ENCODE measurements at places on chromosomes 16 and 17. TPM values are rescaled to one million over a fixed set of nuclear protein-coding genes. Genes with fewer than 3 reads are reported as not detected.

- DNase-seq = no peak
- no peak overlapping the region for H3K27ac ChIP-seq
- no peaks in the 10 kb centered on the region for H3K4me1 ChIP-seq
- no peaks in the 10 kb centered on the region for H3K36me3 ChIP-seq
- no peaks in the 10 kb centered on the region for H3K27me3 ChIP-seq
Measured at GRCh38 chr17:34436607-34437006, 73.6 kb upstream of the CCL1 start.

DNA sequence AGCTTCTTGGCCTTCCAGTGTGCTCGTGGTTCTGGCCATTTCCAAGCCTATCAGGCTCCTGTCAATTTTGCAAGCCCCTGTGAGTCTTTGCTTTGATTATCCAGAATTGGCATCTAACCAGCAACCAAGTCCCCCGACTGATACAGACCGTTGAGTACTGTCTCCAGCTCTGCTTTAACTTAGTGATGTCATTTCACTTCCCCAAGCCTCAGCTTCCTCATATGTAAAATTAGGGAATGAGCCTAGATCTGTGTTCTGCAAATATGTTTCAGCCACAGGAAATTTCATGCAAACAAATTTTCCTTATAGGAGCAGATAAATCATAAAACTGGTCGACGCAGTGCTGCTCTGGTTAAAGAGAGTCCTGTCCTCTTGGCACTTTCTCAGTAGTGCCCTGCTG is 60.1 kb upstream of the WSB1 start:
- H3K27ac ChIP-seq = no peak overlapping the region
- H3K4me3 ChIP-seq = no peak overlapping the region
- no peak for DNase-seq
- peaks cover 3% of the 10 kb centered on the region for H3K4me1 ChIP-seq
- H3K36me3 ChIP-seq = no peaks in the 10 kb centered on the region
- H3K27me3 ChIP-seq = no peaks in the 10 kb centered on the region

DNA sequence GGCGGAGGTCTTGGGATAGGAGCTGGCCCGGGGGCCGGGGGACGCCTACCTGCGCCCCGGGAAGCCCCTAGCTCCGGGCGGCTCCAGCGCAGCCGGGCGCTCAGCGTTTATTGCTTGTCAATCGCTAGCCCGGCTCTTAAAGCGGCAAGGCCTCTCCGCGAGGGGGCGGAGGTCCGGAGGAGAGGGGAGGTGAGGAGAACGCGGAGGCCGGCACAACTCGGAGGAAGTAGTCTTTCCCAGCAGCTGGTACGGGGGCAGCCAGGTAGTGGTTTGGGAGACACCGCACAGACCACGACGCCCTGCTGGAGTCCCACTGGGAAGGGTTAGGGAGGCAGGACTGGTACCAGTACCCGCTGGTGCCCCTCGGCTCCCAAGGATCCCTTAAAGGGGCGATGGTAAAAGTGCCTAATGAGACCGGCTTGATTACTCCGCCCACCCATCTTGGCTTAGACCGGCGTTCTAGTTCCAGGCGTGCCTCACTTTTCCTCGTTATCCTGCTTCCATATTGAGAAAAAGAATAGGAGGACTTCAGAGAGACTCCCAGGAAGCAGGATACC is at the start of gene MPP2:
Gene MPP2, minus strand, starts transcription at position 112 of the 557 bp plus-strand sequence. CDS start 3,076 bp downstream, outside the sequence.
- H3K27me3 ChIP-seq = peaks cover 47% of the 10 kb centered on the region
- H3K4me1 ChIP-seq = peaks cover 27% of the 10 kb centered on the region
- H3K36me3 ChIP-seq = no peaks in the 10 kb centered on the region

- no peaks in the 10 kb centered on the region for H3K27me3 ChIP-seq
- H3K4me1 ChIP-seq = no peaks in the 10 kb centered on the region
- no peak for DNase-seq
- H3K4me3 ChIP-seq = no peak overlapping the region
Measured at GRCh38 chr17:73776351-73777130, 132.3 kb upstream of the SDK2 start.

Gene ABCC11
- total RNA-seq = not detected

GRCh38 chr16:79788949-79789348 is 188.4 kb upstream of the MAF start:
- no peak overlapping the region for H3K27ac ChIP-seq
- H3K4me1 ChIP-seq = no peaks in the 10 kb centered on the region
- H3K27me3 ChIP-seq = no peaks in the 10 kb centered on the region
- H3K36me3 ChIP-seq = no peaks in the 10 kb centered on the region
- DNase-seq = no peak
- H3K4me3 ChIP-seq = no peak overlapping the region
